ENCODE measurements at places on chromosomes 5 and 9. TPM values are rescaled to one million over a fixed set of nuclear protein-coding genes. Genes with fewer than 3 reads are reported as not detected.

Gene DDX4
- total RNA-seq = not detected

Gene CCL27
- total RNA-seq = 0.23 TPM

Gene MARCHF11
- total RNA-seq = not detected

Gene ELL2
- 87.6 TPM for total RNA-seq

Gene RRAGA
- 42.4 TPM for total RNA-seq

Gene FABP6
- not detected for total RNA-seq

Gene RC3H2
- 24.4 TPM for total RNA-seq

Gene CTSV
- 0.74 TPM for total RNA-seq

Gene SPATA31A6
- total RNA-seq = not detected

Gene CCNJL
- not detected for total RNA-seq

Gene DMRT2
- not detected for total RNA-seq

Gene GABBR2
- total RNA-seq = not detected

Gene COL27A1
- 8.9 TPM for total RNA-seq

Gene GABRA6
- not detected for total RNA-seq

Gene IL9
- total RNA-seq = 48.1 TPM

All from activated CD4-positive, alpha-beta T cell treated with anti-CD3 and anti-CD28 coated beads for 36 hours (primary cell).